ENCODE measurements at places on chromosomes 13 and 19. TPM values are rescaled to one million over a fixed set of nuclear protein-coding genes. Genes with fewer than 3 reads are reported as not detected.
A peak's percentile ranks its signal among the peaks of the same experiment; 100 is the strongest.

- no peak for DNase-seq
Observed at GRCh38 chr13:21894091-21894490, 223.2 kb downstream of the FGF9 start.

GRCh38 chr19:38561658-38562057, 56.1 kb downstream of the MAP4K1 start:
- DNase-seq: no peak

DNA sequence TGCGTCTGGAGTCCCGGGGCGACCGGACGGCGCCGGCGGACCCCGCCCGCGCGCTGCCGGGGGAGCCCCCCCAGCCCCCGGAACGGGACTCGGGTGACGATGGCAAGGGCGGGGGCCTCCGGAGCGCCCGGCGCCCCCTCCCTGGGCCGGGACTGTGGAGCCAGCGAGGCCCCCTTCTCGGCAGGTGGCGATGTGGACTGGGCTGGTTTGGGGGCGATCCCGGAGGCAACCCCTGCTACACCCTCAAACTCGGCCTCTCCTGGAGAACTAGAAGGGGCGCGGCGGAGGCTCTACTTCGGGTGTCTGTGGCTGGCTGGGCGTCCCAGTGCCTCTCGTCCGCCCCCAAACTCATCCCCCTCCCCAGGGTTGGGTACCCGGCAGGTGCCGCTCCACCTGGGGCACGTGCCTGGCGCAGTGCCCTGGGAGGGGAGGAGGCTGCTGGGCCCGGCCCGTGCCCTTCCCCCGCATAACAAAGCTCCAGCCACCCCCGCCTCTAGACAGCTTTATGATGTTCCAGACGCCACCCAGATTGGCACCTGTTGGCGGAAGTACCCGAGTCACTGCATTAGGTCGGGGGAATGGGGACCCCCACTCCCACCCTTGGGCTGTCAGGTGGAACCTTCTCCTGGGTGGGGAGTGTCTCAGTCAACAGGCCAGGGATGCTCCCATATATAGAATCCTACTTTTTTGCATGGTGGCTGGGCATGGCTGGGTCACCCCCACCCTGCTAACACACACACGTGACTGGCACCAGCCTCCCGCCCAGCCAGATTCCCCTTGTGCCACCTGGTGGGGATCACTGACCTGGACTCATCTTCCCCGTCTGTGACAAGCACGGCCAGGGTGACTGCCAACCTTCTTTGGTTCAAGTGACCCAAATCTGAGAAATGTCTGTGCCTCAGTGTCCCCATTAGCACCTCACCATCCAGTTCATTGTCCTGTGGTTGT, 722 bp downstream of the PKN1 start:
- DNase-seq: peak; percentile 54

DNA sequence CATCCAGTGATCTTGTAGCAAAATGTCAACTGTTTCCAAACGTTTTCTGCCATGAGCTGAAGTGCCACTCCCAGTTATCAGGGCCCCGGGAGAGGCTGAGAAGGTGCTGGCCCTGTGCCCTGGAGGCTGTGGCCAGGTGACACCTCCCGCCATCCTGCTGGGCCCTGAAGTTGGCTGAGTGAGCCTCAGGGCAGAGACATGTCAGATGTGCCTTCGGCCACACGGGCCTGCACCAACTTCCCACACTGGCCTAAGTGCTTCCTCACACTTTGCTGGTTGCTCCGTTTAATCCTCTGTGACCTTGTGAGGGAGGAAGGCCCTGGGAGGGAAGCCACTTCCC, 4.8 kb downstream of the ADPRHL1 start:
- no peak for DNase-seq

- DNase-seq: no peak
Observed at GRCh38 chr13:81302125-81302524, 961.2 kb upstream of the SPRY2 start.

DNA sequence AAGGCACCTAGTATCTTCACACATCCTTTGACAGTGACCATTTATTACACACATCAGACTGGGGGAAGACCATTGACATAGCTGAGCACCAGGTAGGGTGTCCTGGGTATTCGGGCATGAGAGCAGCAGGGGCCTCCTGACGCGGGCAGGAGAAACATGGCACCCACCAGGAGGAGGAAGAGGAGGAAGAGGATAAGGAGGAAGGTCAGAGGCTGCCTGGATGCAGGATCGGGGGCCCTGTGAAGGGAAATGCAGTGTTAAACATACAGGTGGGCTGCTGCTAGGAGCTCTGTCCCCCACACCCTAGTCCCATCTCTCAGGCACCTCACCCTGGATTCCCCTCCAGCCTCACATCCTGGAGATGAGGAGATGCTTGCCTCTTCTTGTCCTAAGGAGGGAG, 5.3 kb downstream of the SYNE4 start:
- DNase-seq: no peak

DNA sequence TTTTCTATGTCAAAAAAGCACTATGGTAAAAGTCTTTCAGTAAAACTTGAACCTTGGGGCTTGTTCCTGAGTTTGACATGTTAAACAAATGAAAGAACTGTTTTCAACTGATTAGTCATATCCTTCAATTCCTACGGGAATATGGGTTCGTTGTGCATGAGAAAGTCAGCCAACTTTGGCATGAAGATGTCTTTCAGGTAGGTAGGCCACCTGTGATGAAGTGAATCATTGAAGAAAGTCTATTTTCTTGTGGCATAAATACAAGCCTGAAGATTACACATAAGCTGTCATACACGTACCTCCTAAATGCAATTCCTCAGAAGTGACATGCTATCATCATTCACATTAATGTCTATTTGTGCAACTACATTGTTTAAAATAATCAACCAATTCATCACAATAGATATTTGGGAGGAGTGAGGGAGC, 513.0 kb downstream of the IRS2 start:
- no peak for DNase-seq

- no peak for DNase-seq
Observed at GRCh38 chr19:5298471-5298901, 42.1 kb downstream of the PTPRS start.

DNA sequence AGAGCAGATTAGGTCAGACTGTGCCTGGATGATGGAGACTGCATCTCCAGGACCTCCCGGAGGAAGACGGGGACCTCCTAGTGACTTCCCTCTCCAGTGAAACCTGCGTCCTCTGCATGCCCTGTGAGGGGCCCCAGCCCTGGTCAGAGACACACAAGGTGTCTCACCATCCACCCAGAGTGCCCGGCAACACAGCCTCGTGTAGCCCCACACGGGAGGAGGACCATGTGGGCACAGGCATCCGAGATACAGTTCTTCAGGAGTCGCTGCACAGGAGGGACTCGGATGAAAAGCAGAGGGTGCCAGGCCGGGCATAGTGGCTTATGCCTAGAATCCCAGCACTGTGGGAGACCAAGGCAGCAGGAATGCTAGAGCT, 64.8 kb downstream of the PEPD start:
- DNase-seq: no peak

RUBCNL gene
- total RNA-seq: not detected

C19orf44 gene
- total RNA-seq: 3.6 TPM

MATK gene
- 26.8 TPM for total RNA-seq

SMG9 gene
- 74.7 TPM for total RNA-seq

ADAT3 gene
- 11.4 TPM for total RNA-seq

SIGLEC5 gene
- not detected for total RNA-seq
